ENCODE measurements at places on chromosomes 7 and 10. TPM values are rescaled to one million over a fixed set of nuclear protein-coding genes. Genes with fewer than 3 reads are reported as not detected.

GRCh38 chr7:127674361-127674760, 22.4 kb downstream of the SND1 start:
- no peak for ATAC-seq

Gene SEMA3A
- 0.13 TPM for total RNA-seq

Gene GALNT17
- not detected for total RNA-seq

DNA sequence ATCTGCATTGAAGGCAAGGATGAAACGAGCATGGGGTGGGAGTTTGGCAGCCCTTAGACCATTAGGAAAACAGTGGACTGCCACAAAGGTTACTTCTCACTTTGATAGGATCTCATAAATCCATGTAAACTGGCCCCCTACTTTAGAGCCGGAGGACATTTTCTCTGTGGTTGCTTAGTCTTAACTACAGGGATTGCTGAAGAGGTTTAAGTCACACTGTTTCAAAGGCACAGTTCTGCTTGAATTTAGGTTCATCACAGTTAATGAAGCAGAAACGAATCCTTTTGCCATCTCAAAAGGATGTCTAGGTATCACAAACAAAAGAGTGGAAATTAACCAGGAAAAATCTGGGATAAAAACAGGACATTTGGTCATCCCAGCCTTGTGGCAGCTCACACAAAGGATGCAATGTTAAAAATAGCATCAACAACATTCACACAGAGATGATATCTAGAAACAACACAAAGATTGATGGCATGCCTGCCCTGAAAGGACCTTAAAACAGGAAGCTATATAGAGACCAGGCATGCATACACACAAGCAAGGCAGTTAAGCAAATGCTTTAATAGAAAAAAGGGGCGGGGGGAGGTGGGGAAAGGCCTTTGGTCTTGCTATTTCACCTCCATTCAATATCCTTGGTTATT, 74.0 kb downstream of the DOCK4 start:
- no peak for ATAC-seq

DNA sequence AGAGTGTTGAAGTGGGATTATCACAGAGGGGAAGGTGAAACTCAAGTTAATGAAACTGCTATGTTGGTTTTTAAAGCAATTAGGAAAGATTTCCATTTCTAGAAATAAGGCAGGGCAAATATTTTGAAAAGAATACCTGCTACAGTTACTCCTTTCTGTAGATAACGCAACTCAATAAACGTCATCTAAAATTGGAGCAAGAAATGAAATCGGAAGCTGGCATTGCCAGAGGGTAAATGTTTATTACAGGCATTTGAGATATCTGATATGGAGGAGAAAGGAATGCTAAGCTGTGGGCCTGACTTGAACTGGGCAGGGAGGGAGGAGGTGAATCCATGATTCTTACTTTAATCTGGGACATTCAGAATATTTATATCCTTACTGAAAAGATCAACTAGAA, 217.0 kb upstream of the ADARB2 start:
- ATAC-seq = no peak

Gene MMS19
- total RNA-seq = 89.3 TPM

Gene DRGX
- not detected for total RNA-seq

Gene ANKRD61
- total RNA-seq = 0.26 TPM

- ATAC-seq = no peak
Measured at GRCh38 chr7:47580175-47580706, 1.7 kb downstream of the TNS3 start.

DNA sequence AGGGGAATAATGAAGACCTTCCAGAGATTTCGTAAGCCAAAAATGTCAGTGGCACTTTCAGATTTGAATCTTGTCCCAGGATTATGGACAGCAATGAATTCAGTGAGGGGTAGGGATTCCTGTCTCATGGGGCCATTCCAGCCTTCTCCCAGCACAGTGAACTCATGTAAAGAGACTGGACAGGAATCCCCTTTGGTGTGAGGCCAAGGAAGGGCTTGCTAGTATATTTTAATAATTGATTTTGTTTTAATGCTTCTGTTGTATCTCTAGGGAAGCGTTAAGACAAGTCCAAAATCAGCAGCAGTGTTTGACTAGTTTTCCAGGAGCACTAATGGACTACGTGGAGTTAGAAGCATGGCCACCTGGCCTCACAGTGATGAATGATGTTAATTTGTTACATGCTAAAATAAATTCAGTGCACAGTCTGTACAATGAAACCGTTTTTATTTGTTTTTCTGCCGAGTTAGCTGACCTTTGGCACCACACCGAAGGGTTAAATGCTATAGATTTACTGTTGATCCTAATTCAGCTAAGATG, 214.0 kb upstream of the DKK1 start:
- no peak for ATAC-seq

DNA sequence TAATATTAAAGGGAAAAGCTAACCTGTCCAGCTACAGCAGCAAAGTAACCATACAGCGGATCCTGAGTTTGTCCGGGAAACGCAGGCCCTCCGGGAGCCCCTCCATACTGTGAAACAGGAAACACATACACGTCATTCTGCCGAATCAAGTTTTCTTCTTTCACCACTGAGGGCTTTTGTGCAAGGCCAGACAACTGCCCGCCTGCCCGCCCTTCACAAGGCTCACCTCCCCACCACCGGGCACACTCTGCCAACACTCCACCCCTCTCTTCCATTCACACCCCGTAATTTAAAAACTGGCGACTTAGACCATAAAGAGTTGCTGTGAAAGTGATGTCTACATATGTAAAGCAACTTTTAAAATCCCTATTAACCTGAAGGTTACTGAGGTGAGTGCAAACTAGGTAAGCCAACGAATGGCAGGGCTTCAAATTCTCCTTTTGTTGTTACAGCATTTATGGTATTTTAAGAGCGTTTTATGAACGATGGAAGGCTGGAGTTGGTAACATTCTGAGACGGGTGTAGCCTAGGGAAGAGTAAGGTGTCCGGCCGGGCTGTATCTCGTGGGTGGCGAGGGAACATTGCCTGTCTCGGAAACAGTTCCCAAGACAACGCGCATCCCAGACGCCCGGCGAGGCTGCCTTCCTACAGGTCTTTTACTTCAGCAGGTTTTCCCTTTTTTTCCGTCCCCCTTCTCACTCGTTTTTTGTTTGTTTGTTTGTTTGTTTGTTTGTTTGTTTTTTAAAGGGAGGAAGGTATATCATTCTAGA, 817 bp downstream of the SRI start:
- ATAC-seq = peak; percentile 23

DNA sequence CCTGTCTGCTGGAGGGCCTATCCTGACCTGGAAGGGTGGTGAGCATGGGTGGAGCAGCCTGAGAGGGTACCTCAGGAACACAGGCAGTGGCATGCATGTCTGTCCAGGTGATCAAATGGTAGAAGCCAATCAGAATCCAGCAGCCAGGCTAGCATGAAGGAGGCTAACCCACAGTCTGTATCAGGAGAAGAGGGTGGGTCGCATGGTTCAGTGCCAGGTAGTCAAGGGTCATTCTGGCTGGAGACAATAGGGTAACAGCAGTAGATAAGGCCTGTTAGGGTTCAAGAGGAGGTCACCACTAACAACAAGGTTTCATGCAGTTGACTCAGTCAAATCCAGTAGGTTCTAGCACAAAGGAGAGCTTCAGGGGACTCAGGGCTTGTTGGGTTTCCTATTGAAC, 10.4 kb downstream of the ALDH18A1 start:
- ATAC-seq = no peak

DNA sequence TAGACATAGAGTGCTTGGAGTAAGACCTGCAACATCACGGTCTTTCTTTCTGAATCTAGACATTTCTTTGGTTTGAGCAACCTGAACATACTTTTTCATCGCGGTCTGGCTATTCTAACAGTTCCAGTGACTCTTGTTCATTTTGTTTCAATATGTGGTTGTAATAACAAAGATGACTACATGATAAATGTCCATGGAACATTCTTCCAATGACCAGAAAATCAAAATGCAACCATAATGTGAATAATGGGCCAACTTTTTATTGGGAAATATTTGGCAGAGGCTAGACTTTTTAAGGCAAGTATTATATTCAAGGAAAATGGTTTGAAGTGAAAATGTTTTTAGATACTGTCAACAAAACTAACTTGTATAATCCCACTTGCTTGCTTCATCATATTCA, 282.5 kb downstream of the INHBA start:
- ATAC-seq = no peak

Gene GPC2
- 2.8 TPM for total RNA-seq

Gene ASZ1
- total RNA-seq = not detected

Gene TDRD1
- 0.09 TPM for total RNA-seq
